ENCODE measurements at places on chromosomes 11 and 22. TPM values are rescaled to one million over a fixed set of nuclear protein-coding genes. Genes with fewer than 3 reads are reported as not detected.

GRCh38 chr11:1598816-1599215, 722 bp upstream of the KRTAP5-2 start:
- H3K27ac ChIP-seq, result no peak overlapping the region
- no peak for DNase-seq
- no peaks in the 10 kb centered on the region for H3K36me3 ChIP-seq

DNA sequence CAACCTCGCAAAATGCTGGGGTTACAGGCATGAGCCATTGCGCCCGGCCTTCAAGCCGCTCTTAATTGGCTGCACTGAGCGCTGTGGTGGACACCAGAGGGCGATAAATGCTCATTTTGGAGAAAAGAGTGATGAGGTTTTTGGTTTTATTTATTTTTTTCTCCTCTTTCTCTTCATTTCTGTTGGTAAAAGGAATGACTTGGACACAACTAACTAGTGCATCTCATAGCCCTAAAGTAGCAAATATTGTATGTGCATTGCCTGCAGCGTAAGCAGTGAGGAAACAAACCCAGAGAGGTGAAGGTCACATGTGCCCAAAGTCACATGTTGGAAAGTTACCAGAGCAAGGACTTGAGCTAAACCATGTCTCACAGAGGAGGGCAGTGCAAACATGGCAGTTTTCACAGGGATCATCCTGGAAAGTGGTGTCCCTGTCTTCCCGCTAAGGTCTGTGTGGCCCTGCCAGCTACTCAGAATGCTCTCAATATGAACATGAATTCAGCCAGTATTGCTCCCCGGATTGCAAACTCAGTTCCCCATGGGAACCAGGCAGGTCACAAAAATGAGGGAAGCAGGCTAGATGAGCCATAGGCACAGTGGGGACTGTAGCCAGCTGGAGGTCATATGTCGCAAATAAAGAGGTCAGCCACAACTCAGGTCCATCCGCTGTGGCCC, 8.6 kb upstream of the CD82 start:
- peaks cover 14% of the 10 kb centered on the region for H3K4me1 ChIP-seq
- no peaks in the 10 kb centered on the region for H3K27me3 ChIP-seq
- no peaks in the 10 kb centered on the region for H3K36me3 ChIP-seq

The OR4C12 gene
- not detected for total RNA-seq

DNA sequence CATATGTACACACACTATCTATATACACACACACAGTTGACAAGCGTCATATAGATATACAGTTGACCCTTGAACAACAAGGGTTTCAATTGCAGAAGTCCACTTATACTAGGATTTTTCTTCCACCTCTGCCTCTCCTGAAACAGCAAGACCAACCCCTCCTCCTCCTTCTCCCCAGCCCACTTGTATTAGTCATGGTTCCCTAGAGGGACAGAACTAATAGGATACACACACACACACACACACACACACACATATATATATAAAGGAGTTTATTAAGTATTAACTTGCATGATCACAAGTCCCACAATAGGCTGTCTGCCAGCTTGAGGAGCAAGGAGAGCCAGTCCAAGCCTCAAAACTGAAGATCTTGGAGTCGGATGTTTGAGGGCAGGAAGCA, 92.9 kb downstream of the DHCR7 start:
- no peak overlapping the region for H3K4me3 ChIP-seq
- H3K4me1 ChIP-seq, result no peaks in the 10 kb centered on the region
- no peaks in the 10 kb centered on the region for H3K36me3 ChIP-seq

GRCh38 chr11:77107950-77108349, 5.3 kb downstream of the OMP start:
- DNase-seq, result peak; percentile 24
- H3K4me1 ChIP-seq, result no peaks in the 10 kb centered on the region
- no peaks in the 10 kb centered on the region for H3K27me3 ChIP-seq
- H3K36me3 ChIP-seq, result peaks cover 8% of the 10 kb centered on the region

The RNF214 gene
- total RNA-seq, result 32.2 TPM

DNA sequence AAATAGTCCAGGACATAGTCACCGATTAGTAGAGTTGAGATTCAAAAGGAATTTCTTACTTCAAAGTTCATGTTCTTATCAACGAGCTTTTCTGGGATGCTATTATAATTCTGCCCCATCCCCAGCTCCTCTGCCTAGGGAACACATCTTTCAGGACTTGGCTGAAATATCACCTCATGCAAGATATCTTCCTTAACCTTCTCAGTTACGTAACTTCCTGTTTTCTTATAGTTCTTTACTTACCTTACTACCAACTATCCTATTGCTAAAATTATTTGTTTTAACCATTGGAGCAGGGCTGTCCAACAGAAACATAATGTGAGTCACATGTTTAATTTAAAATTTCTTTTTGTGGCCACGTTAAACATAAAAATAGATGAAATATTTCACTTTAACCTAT, 2.3 kb downstream of the NARS2 start:
- no peak overlapping the region for H3K4me3 ChIP-seq
- no peaks in the 10 kb centered on the region for H3K36me3 ChIP-seq
- no peak for DNase-seq
- H3K27me3 ChIP-seq, result no peaks in the 10 kb centered on the region
- H3K4me1 ChIP-seq, result no peaks in the 10 kb centered on the region
- no peak overlapping the region for H3K27ac ChIP-seq

DNA sequence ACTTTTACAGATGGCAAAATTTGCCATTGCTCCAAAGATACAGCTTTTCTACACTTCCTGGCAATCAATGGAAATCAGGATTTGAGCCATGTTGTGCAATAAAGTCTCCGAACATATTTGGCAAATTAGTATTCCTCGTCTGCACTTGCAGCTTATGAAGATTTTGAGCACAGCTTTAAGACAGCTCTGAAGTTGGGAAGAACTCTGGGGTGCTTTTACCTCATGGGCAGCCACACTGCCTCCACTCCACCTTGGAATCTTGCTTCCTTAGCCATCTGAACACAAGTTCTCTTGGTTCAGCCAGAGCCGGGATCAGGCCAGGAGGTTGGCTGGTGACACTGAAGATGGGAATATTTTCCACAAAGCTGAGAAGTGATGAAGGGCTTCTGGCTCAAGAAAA, 191.2 kb downstream of the CWF19L2 start:
- no peaks in the 10 kb centered on the region for H3K4me1 ChIP-seq
- no peaks in the 10 kb centered on the region for H3K36me3 ChIP-seq
- no peak for DNase-seq
- H3K27ac ChIP-seq, result no peak overlapping the region
- no peaks in the 10 kb centered on the region for H3K27me3 ChIP-seq
- H3K4me3 ChIP-seq, result no peak overlapping the region

Measured in Peyer's patch (tissue), 4 donors.